ENCODE measurements at places on chromosomes 1 and 21.
A peak's percentile ranks its signal among the peaks of the same experiment; 100 is the strongest.

GRCh38 chr1:58584082-58584895, 7.2 kb upstream of the TACSTD2 start:
- no peak for DNase-seq

DNA sequence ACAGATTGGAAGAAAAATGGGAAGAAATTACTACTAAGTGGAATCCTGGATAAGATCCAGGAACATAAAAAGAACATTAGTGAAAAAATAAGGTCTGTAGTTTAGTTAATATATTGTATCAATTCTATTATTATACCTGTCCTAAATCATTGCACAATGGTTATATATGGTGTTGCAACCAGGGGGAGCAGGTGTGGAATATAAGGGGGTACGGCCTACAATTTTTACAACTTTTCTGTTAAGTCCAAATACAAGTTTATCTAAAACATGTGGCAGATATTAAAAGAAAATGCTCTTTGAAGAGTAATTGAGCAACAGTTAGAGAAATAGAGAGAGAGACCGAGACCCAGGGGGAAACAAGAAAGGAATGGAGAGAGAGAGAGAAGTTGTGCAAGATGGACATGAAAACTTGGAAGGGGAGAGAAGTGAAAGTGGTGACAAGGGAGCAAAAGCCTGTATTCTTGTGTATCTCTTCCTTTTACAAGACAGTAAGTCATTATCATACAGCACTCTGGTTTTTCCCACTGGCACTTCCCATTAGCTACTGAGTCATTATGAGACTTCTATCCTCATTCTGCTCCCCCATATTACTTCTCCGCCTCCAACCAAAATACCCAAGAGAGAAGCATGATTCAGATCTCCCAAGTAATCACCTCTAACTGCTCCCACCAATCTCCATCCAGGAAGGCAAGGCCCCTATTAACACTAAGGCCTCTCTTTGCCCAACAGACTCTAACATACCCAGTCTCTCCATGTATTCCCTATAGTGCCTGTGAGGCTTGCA, 22.3 kb upstream of the TRAF3IP3 start:
- no peak for DNase-seq

DNA sequence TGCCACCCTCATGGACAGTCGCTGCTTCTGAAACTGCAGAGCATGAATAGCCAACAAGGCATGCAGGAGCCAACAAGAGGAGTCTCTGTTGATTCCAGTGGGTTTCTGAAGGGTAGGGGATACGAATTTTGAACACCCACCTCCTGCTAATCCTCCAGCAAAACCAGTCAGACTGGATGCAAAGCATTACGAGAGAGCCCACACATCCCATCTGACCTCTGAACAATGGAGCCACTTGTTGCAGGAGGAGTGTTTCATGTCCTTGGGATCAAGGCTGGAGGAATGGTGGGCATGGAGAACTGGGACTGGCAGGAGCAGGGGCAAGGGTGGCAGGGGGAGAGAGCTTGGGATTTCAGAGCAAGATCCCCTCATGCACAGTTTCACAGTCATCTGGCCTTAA, 1.6 kb downstream of the VTCN1 start:
- DNase-seq = no peak

DNA sequence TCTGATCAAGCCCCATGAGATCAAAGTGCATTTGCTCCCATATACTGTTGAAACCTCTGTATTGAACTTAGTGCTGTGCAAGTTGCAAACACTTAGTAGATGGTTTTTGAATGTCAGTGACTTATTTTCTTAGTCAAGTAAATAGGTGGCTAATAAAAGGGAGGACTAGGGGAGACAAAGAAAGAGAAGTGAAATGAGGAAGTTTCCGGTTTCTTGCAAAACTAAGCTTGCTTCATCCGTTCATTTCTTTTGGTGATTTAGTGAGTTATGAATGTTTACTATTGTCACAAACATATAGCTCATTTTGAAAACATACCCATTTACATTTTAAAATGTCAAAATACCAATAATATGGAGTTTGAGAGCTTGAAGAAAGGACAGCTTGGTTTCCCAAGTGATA, 23.0 kb downstream of the ADAMTS5 start:
- no peak for DNase-seq

- DNase-seq = no peak
Measured at GRCh38 chr21:39852021-39852721, 15.1 kb upstream of the PCP4 start.

GRCh38 chr1:180178511-180179161, 24.0 kb downstream of the QSOX1 start:
- DNase-seq = peak; percentile 42

GRCh38 chr1:54117815-54118563, 34.8 kb downstream of the CDCP2 start:
- no peak for DNase-seq

- DNase-seq = no peak
Measured at GRCh38 chr1:241557551-241558193, 25.5 kb downstream of the KMO start.

- no peak for DNase-seq
Measured at GRCh38 chr1:8121261-8122159, 95.4 kb upstream of the ERRFI1 start.

DNA sequence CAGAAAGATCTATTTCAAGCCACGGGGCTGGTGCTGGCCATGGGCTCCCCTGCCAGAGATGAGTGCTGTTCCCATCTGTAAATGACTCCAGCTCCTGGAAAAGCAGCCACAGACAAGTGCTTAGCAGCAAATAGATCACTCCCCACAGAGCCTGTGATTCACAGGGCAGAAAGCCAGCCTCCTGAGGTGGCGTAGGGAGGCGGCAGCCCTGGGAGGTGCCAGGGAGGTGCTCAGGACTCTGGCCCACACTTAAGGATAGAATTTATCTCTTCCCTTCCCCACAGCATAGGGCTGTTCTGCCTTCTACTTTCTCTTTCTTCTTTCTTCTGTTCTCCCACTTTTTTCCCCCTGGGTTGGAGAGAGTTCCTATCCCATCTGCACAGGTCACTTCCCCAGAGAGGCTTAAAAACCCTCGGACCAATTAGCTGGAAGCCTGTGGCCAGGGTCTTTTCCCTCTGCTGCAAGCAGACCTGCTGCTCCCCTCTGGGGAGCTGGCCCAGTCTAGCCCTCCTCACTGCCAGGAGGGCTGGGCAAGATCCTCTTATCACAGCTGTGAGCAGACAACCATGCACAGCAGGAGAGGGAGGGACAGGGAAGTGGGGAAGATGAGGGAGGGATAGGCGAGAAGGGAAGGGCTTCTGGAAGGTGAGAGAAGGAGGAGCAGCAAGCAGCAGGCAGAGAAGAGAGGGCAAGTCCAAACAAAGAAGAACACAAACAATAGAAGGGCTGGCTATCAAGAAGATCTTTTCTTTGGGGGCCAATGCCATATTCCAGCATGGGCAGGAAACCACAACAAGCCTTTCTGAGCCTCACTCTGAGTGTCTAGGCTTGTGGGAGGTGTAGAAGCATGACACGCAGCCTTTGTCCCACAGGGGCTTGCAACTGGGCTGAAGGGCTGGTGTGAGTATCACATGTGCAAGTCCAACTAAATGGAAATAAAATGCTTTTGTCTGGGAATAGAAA, 41.0 kb downstream of the KCND3 start:
- no peak for DNase-seq

GRCh38 chr1:247576514-247576913, 11.6 kb upstream of the OR2G2 start:
- no peak for DNase-seq

DNA sequence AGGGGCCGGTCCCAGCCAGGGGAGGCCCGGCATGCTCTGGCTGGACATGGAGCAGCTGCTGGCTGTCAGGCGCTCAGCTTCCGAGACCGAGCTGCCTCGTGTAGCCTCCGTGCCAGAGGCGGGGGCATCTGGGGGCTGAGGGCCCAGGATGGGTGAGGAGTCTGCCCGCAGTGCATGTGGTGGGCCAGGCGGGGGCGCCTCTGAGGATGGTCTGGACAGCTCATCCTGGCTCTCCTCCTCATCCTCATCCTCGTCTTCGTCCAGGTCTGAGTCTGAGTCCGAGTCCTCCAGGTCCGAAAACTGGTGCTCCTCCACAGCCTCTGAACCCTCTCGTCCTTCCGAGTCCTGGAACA, 28.9 kb upstream of the EDN2 start:
- DNase-seq = no peak

- no peak for DNase-seq
Measured at GRCh38 chr1:38134294-38134755, 87.7 kb upstream of the POU3F1 start.

DNA sequence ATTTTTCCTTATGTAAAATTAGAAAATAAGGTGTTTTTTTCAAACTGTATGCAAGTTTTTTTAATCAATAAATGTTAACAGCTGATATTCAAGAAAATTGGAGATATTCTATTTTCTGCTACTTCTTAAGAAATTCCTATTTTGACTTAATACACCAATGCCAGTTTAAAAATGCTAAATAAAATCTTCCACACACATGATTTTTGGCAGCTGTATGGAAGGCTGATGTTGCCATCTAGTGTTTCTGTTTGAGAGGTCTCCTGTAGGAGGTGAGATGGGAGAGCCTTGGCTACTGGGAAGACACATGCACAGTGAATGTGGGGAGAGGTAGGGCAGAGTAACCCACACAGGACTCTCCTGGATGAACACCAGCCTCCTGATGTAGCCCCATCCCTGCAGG, 29.2 kb upstream of the OR2B11 start:
- peak; percentile 6 for DNase-seq

DNA sequence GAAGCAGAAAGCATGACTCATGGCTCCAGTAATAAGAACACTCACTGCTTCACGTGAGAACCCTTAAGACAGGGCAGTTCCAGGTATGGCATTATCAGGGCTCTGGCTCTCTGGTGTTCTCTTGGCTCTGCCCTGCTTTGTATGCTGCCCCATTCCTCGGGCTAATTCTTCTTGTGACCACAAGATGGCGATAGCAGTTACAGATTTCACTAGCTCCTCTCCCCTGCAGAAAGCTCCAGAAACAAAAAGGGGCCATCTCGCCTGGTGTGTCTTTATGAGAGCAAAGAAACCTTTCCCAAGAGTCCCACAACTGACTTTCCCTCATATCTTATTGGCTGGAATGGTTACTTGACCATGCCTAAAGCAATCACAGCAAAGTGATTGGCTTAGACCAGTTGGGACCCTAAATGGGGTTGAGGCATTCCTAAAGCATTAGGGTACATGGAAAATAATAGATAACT, 60.1 kb downstream of the F3 start:
- DNase-seq = no peak

DNA sequence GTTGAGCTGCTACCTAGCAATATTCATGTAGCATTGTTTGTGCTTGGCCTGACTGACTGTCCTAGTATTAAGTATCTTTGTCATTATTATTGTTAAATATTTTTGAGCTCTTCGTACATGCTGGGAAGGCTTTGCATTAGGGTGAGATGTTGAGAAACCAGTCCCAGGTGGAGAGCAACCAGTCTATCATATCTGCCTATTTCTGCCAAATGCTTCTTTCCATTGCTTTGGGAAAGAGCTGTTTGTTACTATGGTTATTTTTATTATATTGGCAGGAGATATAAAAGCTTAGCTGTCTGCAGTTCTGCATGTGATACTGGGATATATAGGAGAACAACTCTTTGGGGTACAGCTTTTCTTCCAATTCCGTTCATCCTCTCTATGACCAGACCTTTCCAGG, 85.1 kb downstream of the CLDN17 start:
- DNase-seq = no peak

DNA sequence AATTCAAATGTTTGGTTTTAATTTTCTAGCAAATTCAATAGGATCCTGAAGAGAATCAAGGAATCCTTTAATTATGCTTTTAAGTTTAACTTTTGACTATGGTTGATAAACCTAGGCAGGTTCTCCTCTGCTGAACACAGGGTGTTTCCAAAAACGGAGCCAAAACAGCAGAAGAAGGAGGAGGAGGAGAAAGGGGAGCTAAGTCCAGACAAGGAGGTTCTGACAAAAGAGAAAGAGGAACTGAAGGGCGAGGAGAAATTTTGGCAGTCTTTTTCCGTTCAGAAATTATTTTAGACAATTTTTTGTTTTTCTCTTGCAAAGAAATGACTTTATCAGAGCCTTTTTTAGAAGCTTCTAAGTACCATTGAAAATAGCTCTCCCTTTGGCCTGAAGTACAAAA, 33.2 kb upstream of the FNBP1L start:
- DNase-seq = no peak
